Fibroblast of skin of abdomen (primary cell): ENCODE measurements at places on chromosomes 12 and 14.
A peak's percentile ranks its signal among the peaks of the same experiment; 100 is the strongest.

DNA sequence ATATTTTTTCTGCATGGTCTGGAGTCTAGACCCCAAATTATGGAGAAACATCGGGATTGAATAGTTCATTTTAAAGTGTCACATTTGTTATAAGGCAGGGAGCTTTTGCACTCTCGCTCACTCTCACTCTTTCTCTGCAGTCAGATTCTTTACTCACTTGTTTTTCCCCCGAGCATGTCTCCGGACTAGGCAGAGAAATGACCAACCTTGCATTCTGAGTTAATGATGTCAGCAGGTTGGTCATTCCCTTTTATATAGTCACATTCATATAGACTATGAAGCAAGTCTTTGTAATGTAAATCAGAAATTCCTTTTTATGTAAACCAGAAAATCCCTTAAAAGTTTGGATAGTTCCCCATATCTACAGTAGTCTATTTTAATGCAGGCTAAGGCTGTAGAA lies 4.1 kb downstream of the C12orf75 start:
- peak; percentile 87 for DNase-seq

GRCh38 chr12:87866578-87867292 lies 162.5 kb downstream of the C12orf50 start:
- peak; percentile 36 for DNase-seq

DNA sequence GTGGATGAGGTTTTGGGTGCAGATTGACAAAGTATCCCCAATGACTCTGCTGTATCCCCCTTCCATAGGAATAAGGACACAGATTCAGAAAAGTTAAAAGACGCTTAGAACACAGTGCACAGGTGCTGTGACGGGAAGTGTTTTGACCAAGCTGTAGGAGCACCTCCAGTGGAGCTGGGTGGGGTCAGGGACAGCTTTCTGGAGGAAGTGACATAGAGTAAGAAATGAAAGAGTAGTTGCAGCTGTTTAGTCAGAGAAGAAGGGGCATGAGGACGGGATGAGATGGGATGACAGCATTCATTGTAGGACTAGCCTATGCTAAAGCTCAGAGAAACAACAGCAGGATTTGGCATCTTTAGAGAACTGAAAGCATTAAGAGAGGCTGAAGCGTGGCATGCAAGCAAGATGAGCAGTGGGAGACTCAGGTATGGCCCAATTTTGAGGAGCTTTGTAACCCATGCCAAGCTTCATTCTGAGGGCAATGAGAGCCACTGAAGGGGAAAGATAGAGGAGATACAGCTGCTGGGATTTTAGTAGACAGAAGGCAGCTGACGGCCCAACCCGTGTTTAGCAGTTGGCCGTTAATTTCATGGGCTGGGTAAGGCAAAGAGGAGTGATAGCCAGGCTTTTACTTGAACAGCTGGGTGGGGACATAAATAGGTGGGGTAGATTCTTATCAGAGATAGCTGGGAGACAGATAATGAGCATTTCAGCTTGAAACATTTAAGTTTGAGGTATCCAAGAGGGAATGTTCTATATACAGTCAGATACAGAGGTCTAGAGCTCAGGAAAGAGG lies 131.8 kb upstream of the KRAS start:
- no peak for DNase-seq

GRCh38 chr14:55071870-55072640 lies 20.6 kb downstream of the MAPK1IP1L start:
- DNase-seq, result peak; percentile 78

DNA sequence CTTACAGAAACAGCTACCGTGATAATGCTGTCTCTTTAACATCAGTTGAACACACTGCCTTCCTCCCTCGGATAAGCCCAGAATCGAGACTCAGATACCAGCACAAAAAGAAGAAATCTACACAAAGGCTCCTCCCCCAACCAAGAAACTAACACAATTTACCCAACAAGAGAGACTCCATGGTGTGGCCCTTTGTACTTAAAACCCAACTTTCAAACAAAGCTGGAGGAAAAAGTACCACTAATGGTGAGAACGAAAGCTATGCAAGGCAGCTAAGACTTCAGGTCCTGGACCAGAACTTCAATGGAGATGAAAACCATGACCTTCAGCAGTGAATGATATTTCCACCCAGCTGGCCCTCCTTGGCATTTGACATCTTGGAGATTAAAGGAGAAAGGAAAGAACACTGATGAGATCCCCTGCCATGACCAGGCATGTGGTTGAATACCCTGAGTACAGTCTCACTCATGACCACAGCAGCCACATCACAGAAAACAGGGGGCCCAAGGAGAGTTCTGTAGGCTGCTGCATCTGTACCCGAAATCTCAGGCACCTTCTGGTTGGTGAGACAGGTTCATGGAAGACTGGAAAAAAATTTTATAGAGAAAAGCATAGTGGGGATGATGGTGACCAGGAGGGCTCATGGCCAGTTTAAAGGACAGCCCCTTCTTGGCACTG lies 36.7 kb downstream of the RBM19 start:
- DNase-seq, result no peak

- no peak for DNase-seq
These were observed 965 bp upstream of the NOS1 start for GRCh38 chr12:117362391-117362790.

GRCh38 chr14:69591317-69591716 lies 16.6 kb upstream of the CCDC177 start:
- DNase-seq, result no peak

- no peak for DNase-seq
These were observed 29.0 kb upstream of the SMUG1 start for GRCh38 chr12:54217774-54218241.

DNA sequence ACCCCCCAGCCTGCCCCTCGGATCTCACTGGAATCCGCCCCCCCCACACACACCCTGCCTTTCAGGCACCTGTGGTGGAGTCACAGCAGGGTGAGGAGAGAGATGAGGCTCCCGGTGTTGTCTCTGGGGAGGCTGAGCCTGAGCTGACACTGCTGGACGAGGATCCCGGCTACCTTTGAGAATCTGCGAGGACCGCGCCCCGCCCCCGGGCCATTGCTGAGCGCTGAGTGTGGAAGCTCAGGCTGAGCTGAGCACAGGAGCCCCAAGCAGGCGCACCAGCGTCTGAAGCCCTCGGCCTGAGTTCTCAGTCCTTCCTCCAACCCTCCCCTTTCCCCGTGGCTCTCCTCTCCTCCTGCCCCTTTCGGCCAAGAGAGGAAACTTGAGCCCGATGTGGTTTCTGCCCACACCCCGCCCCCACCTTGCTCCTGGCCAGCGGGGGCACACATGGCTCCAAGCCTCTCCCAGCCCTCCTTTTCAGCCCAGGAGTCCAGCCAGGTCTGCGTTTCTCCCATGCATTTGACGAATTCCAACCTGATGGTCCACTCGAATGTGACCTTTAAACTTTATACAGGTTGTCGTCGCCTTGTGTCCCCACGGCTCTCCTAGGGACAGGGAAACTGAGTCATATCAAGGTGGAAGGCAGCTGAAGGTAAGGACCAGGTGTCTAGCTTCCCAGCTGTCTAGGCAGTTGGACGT lies at the start of gene NFE2:
Gene NFE2, minus strand, starts transcription at position 284 of the 696 bp plus-strand sequence. CDS start 5,767 bp downstream, outside the sequence.
- DNase-seq, result peak; percentile 55

- DNase-seq, result no peak
These were observed 34.3 kb downstream of the KICS2 start for GRCh38 chr12:64187794-64188193.

- DNase-seq, result no peak
These were observed 38.3 kb downstream of the FNTB start for GRCh38 chr14:65024957-65025356.

- no peak for DNase-seq
These were observed 268.7 kb upstream of the PDE3A start for GRCh38 chr12:20099395-20100183.

GRCh38 chr14:53032838-53033390 lies 82.1 kb upstream of the FERMT2 start:
- DNase-seq, result no peak

GRCh38 chr12:38547586-38547985 lies 231.0 kb downstream of the ALG10B start:
- DNase-seq, result no peak

GRCh38 chr12:20931894-20932293 lies 121.4 kb downstream of the SLCO1B3 start:
- DNase-seq, result no peak

DNA sequence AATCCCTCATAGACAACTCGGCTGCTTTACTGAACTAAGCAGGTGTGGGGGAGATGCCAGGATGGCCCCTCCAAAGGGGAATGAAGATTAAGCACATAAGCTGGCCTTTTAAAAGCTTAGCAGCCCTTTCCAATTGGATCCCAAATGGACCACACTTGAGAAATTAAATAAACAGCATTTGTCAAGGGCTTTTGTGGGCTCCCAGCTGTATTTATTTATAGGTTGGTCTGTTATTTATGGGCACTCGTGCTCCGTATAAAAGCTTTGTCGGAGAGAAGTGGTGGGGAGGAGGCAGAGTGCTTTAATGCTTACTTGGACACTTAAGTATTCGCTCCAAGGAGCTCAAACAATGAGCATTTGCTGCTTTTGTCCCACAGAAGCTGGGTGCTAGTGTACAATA lies 580.2 kb downstream of the MED13L start:
- no peak for DNase-seq

DNA sequence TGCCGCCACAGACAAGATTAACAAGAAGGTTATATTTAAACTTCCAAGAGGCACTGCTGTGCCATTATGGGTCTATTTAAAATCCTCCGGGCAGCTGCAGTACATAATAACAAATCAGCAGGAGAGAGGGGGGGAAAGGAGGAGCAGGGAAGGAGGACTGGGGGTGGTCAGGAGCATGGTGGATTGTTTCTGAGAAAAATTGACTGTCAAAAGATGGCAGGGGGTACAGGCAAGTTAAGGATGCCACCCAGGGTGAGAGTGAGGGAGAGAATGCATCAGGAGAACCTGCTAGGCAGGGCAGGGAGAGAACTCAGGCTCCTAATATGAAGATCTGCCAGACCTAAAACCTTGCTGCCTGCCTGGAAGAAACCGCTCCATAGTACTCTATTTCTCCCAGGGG lies 181.8 kb downstream of the GRIN2B start:
- DNase-seq, result no peak

DNA sequence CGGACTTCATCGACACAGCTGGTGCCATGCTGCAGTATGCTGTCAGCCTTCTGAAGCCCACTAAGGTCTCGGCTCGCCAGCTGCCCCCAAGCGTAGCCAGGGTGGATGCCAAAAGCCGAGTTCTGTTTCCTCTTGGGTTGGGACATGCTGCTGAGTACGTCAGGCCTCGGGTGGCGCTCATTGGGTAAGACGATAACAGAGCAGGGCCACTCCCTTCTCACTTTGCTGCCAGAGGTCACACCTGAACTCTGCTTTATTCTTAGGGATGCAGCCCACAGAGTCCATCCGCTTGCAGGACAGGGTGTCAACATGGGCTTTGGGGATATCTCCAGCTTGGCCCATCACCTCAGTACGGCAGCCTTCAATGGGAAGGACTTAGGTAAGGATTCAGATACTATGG lies 11.1 kb downstream of the COQ6 start:
- no peak for DNase-seq

- no peak for DNase-seq
These were observed 217.9 kb downstream of the KIF21A start for GRCh38 chr12:39224971-39225370.

DNA sequence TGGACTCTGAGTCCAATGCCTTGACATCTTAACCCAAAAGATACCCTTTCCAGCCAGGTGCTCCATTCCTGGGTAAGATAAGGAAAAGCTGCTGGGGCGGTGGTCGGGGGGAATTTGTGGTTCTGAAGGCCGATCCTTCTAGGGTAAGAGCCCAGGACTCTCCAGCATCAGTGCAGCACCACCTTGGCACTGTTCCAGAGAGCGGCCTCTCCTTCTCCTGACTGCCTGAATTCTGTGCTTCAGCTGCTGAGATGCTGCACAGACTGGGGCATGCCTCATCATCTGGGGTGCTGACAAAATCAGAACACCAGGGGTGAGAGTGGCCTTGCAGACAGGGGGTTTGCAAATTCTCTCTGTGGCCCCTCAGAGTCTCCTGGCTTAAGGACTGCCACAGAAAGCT lies 87.5 kb downstream of the SPTB start:
- no peak for DNase-seq

- no peak for DNase-seq
These were observed 281.1 kb downstream of the ERC1 start for GRCh38 chr12:1272142-1272541.

DNA sequence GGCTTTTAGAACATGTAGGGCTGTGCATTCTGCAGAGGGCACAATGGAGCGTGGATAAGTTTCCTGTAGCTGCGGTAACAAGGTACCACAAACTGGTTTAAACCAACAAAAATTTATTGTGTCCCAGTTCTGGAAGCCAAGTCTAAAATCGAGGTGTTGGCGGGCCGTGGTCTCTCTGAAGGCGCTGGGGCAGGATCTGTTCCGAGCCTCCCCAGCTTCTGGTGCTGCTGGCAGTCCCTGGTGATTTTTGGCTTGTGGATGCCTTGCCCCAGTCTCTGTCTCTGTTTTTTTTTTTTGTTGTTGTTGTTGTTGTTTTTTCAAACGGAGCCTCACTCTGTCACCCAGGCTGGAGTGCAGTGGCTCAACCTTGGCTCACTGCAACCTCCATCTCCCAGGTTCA lies 77.5 kb downstream of the ACACB start:
- no peak for DNase-seq

- no peak for DNase-seq
These were observed 366.0 kb upstream of the RGS6 start for GRCh38 chr14:71566276-71566675.

DNA sequence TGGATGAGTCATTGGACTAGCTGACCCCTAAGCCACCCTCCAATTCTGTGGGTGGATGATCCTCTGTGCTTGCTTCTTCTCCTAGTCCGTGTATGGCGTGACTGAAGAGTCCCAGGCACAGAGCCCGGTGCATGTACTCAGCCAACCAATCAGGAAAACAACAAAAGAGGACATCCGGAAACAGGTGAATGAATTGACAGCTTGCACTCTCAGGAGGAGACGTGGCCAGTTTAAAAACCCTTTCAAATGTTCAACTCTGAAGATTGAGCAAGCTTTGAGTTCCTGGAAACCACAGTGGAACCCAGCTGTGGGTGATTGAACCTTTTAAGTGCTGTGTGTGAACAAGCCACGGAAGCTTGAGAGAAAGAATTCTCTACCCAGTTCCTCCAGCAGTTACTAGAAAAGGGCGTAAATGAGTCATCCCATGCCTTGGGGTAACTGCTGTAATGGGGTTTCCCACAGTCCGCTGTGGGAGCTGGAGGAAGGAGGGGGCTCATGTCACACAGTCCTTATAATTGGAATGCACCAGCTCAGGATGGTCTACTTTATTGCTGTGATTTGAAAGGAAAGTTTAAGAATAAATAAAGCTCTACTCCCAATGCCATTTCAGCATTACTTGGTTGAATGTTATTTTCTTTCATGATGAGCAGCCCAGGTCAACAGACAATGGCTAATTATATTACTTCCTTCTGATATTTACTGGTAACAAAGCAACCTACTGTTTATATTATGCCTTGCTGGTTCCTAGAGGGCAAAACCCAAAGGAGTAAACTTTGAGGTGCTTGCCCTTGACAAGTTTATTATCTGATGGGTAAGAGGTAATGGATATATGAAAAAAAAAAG lies 417.0 kb downstream of the DPF3 start:
- DNase-seq, result peak; percentile 45

DNA sequence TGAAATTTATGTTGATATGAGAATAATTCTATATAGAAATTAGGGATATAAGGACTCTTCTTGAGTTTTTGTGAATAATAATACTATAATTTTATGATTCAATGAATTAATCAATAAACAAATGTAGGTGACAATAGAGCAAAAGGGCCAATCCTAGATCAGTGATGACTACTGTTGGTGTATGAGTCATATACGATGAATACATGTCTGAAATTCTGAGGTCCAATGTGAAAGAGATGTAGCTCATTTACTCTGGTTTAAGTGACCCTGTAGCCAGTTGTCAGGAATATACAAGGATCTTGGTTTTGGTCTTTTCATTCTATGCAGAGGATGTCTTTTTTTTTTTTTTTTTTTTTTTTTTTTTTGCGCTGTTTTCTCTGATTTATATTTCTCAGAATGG lies 72.1 kb upstream of the RTL1 start:
- DNase-seq, result peak; percentile 40

- no peak for DNase-seq
These were observed 21.2 kb upstream of the INSM2 start for GRCh38 chr14:35512765-35513164.
